ENCODE measurements at places on chromosomes 3 and 15.

DNA sequence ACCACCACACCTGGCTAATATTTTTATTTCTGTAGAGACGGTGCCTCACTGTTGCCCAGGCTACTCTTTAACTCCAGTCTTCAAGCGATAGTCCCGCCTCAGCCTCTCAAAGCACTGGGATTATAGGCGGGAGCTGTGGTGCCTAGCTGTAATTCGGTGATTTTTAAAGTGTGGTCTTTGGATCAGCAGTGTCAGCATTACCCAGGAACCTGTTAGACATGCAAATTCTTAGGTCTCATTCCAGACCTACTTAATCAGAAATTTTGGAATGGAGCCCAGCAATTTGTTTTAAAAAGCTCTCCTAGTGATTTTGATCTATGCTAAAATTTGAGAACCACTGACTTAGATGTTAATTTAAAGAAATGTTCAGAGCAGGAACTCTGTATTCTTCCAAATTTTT, 51.9 kb downstream of the GOLM2 start:
- no peak for DNase-seq

- DNase-seq = no peak
Observed at GRCh38 chr3:170044795-170045244, 7.0 kb downstream of the GPR160 start.

- peak; percentile 28 for DNase-seq
Observed at GRCh38 chr3:155101398-155101797, 21.3 kb downstream of the MME start.

GRCh38 chr15:99071091-99071680, 33.7 kb upstream of the SYNM start:
- no peak for DNase-seq

DNA sequence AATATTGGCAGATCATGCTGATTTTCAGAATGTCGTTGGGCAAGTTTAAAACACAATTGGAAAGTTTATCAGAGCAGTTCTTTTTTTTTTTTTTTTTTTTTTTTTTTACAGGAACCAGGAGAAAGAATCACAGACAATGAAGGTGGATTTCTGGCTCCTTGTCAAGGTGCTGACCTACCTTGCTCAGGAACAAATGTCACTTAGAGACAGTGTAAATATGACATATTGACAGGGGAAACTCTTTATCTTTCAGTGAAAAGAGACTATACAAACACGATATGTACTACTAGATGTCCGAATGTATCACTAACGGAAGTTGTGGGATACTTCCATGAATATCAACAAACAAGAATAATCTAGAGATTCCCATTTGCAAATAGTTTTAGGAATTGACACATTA, 237.3 kb downstream of the FMN1 start:
- no peak for DNase-seq

- DNase-seq = no peak
Observed at GRCh38 chr15:86629409-86630356, 550.0 kb downstream of the AGBL1 start.

- DNase-seq = peak; percentile 83
Observed at GRCh38 chr3:120795017-120795648, 52.6 kb downstream of the GTF2E1 start.

GRCh38 chr3:189902230-189903186, 218.2 kb downstream of the P3H2 start:
- no peak for DNase-seq

- no peak for DNase-seq
Observed at GRCh38 chr3:116476691-116477090, 31.4 kb upstream of the LSAMP start.

DNA sequence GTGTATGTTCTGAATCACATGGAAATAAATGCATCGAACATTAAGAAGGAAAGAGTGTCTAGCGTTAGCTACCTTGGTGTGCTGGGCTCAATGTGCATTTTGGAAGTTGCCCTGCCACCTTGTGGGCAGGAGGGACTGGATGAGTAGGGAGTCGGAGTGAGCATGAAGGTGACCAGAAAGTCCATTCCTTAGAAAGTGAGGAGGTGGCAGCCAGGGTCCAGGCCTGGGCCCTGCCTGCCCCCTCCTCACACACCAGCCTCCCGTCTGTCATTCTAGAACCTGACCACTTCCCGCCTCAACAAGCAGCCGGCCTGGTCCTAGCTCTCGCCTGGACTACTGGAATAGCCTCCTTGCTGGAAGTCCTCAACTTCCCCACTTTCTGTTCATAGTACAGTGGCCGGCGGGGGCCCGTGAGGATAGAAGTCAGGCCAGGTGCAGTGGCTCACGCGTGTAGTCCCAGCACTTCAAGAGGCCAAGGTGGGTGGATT, 10.2 kb upstream of the GATA2 start:
- no peak for DNase-seq

DNA sequence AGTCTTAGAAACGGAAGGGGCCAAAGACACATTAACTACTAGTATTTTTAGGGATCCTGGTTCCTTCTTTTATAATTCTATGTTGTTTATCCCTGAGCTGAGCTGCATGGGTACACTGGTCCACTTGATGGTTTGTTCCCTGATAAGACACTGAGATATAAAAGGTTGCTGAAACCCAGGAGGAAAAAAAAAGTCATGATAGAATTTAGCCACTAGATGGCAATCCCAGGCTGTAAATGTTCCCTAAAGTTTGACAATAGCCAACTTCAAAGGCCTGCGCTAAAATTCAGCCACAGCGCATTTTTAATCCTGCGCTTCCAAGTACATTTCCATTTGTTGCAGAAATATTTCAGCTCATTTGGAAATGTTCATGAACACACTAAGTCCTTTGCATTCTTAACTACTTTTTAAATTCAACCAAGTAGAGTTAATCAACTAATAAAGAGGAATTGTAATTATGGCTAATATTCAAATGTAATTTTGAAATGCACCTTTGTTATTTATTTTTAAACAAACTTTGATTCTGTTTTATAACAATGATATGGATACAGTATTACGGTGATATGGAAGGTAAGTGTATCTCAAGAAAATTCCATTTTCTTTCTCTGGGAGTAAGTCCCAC, 249.3 kb upstream of the FEZF2 start:
- DNase-seq = peak; percentile 72

DNA sequence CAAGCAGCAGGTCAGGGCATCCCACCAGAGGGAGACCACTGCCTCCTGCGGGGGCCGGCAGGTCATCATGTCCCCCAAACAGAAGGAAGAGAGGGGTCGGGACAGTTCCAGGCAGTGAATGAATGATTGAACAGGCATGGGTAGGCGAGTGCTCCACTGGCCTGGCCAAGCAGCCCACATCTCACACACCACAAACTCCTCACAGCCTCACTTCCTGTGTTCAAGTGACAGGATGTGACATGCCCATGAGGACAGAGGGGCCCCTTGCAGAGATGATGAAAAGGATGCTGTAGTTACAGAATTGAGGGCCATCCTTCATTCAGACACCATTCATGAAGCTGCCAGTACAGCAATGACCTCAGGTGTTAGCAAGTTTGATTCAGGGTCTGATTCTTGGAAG, 3.7 kb downstream of the IQSEC1 start:
- DNase-seq = no peak

GRCh38 chr3:114436182-114436581, 142.4 kb downstream of the TIGIT start:
- no peak for DNase-seq

- DNase-seq = no peak
Observed at GRCh38 chr15:68231102-68231818, 1.7 kb upstream of the CLN6 start.

GRCh38 chr3:76669322-76669721, 370.6 kb upstream of the ROBO2 start:
- no peak for DNase-seq

GRCh38 chr3:194739498-194740284, 54.0 kb downstream of the FAM43A start:
- DNase-seq = peak; percentile 80

DNA sequence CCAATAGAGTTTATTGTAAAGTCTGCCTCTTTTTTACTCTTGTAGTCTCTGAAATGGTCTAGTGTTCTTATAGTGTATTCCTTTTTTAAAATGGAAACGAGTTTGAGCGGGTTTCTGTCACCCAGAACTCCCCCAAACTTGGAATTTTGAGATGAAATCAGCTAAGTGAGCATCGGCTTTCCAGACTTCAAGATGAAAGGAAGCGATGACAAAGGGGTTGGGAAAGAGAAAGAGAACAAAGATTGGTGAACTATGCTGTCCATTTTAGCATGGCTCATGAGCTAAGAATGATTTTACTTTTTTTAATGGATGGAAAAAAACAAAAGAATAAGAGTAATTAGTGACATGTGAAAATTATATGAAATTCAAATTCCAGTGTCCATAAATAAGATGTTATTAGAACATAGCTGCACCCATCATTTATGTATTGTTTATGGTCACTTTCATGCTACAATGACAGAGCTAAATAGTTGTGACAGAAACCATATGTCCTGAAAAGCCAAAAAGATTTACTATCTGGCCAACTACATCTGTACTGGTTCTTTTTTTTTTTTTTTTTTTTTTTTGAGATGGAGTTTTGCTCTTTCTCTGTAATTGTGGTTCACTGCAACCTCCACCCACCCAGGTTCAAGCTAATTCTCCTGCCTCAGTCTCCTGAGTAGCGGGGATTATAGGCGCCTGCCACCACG, 52.7 kb upstream of the PDZRN3 start:
- no peak for DNase-seq

- DNase-seq = no peak
Observed at GRCh38 chr3:11480663-11481298, 162.9 kb downstream of the VGLL4 start.

GRCh38 chr15:41934843-41935242, 37.5 kb downstream of the EHD4 start:
- peak; percentile 83 for DNase-seq

GRCh38 chr3:190301591-190301990, 20.7 kb downstream of the CLDN1 start:
- DNase-seq = no peak

GRCh38 chr15:69758810-69759790, 306.5 kb downstream of the RPLP1 start:
- no peak for DNase-seq

GRCh38 chr3:127676921-127677351, 4.2 kb downstream of the ABTB1 start:
- DNase-seq = no peak

DNA sequence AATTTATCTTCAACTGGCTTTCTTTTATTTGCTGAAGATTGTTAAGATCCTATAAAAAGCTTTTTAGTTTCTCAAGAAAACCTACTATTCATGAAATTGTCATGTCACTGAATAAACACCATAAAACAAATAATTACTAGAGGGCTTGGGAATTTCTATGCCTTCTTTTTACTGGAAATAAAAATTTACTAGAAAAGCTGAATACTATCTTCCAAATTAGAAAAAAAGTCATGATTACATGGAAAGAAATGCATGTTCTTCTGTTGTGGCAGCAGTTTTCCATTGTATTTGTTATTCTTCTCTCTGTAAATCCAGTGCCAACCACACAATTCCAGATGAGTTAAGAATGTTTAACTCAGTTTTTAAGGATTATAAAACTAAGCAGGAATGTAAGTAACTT, 153.8 kb downstream of the RAP2B start:
- DNase-seq = no peak

DNA sequence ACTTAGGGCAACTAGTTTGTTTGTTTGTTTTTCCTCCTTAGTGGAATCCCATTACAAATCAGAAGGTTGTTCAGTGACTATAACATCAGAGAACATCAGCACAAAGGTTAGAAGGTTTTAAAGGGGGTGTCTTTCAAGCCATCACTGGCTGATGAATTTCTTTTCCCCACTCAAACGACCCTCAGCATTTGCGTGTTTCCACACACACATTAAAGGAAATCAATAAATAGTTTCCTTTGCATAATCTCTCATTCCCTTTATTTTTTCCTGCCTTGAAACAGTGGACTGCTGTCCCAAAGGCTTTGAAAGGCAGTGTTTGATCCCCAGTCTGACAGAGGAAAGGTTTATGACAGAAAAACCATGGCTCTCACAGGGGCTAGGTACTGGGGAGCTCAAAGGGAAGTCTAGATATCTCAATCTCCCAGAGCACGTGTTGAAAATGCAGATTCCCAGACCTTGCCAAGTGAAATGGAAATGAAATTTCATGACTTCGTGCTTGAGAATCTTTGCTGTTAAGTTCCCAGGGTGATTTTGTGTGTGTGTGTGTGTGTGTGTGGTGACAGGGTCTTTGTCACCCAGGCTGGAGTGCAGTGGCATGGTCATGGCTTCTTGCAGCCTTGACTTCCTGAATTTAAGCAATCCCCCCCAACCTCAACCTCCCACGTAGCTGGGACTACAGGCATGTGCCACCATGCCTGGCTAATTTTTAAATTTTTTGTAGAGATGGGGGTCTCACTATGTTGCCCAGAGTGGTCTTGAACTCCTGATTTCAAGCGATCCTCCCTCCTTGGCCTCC, 2.2 kb upstream of the INTS14 start:
- no peak for DNase-seq

- DNase-seq = peak; percentile 29
Observed at GRCh38 chr3:71930056-71930991, 145.4 kb upstream of the PROK2 start.

GRCh38 chr3:30248423-30248822, 358.0 kb upstream of the TGFBR2 start:
- DNase-seq = no peak

DNA sequence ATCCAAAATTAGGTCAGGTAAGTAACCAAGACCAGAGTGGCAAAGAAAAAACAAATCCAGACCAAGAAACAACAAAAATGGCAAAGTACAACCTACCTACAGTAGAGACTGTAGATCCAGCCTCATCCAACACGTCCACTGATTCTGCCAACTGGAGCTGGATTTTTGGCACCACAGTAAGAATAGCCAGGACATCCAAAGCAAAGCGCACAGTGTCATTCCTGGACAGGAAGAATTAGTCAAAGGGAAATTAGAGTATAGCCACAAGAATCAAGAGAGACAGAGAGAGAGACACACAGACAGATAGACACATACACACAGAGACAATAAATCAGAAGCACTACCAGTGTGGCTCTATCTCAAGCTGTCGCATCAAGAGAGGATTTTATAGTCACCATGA, 31.1 kb downstream of the RBM15B start:
- peak; percentile 58 for DNase-seq

DNA sequence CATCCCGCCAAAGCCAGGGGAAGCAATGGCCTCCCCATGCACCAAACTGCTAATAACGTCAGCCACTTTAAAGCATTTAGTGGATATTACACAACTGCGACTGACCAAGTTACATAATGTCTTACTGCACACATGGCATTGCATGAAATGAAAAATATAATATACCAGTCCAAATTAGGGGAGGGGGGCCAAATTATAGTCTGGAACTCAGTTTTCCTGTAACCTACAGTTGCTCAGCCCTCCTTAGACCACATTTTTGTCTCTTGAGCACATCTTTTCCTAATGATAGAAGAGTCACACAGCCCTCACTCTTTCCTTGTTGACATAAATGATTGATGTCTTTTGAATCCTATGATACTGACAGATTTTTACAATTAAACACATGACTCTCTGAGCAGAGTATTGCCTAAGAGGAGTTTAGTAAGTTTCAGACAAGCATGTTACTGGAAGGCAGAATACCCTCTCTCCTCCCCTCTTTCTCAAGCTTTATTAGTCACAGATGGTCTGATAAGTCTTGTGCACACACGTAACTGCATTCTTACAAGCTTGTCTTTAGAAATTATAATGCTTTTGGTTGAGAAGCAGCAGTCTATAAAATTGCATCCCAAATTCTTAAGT, 1.1 kb upstream of the PLD1 start:
- DNase-seq = peak; percentile 87
